ENCODE measurements at places on chromosomes 13 and 19.

DNA sequence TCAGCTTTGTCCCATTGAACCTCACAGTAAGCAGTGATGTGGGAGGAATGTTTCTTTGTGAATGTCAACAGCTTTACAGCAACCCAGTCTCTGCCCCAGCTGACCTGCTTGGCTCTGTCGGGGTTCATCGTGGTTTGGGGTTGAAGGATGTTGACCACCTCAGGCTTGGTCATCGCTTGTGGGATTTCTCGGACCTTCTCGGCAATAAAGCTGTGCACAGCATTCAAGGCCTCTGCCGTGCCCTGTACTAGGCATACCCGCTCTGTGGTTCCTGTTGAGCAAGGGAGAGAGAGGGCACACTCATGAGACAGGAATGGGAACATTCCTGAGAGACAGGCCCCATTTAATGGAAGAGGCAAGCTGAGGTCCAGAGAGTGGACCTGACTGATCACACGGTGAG lies 20.0 kb downstream of the NOVA2 start:
- no peak for DNase-seq

DNA sequence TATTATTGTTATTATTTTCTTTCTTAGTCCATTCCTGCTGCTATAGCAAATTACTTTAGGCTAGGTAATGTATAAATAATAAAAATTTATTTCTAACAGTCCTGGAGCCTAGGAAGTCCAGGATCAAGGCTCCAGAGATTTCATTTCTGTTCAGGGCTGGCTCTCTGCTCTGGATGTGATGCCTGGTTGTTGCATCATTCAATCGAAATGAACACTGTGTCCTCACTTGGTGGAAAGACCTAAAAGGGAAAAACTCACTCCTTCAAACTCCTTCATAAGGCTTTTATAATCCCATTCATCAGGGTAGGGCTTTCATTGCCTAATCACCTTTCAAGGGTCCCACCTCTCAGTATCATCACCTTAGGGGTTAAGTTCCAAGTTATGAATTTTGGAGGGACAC lies 395.0 kb downstream of the EFNB2 start:
- no peak for DNase-seq

GRCh38 chr19:51821921-51822320 lies 27.0 kb downstream of the FPR3 start:
- DNase-seq, result no peak

DNA sequence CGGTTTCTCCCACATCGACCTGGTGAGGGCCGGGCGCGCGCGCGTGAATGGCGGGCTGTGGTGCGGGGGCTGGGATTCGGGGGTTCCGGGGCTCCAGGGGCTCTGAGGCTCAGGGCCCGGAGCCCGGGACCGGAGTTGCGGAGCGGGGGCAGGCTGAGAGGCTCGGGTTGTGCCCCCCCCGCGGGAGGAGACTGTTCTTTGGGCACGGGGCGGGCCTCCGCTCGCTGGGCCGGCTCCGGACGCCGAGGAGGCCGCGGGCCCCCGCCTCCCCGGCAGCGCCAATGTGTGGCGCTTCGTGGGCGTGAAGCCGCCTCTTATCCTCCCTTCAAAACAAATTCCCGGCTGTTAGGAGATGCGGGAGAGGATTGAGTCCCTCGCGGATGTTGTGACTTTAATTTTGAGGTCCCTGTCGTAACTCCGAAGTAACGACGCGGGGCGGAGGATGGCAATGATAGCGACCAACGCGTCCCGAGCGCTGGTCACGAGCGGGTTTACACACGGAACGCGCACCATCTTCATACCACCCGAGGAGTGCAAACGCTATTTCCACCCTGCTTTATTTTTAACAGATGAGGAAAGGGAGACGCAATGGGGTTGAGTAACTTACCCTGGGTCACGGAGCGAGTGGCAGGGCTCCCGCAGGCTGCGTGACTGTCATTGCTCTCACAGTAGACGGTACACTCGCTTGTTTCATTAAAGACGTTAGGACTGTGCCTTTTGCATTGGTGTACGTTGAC lies 536 bp downstream of the UBA2 start:
- peak; percentile 34 for DNase-seq

- DNase-seq, result no peak
Observed at GRCh38 chr13:35256459-35257148, 219.9 kb downstream of the MAB21L1 start.

- DNase-seq, result no peak
Observed at GRCh38 chr19:56841193-56841543, 642 bp upstream of the PEG3 start.

DNA sequence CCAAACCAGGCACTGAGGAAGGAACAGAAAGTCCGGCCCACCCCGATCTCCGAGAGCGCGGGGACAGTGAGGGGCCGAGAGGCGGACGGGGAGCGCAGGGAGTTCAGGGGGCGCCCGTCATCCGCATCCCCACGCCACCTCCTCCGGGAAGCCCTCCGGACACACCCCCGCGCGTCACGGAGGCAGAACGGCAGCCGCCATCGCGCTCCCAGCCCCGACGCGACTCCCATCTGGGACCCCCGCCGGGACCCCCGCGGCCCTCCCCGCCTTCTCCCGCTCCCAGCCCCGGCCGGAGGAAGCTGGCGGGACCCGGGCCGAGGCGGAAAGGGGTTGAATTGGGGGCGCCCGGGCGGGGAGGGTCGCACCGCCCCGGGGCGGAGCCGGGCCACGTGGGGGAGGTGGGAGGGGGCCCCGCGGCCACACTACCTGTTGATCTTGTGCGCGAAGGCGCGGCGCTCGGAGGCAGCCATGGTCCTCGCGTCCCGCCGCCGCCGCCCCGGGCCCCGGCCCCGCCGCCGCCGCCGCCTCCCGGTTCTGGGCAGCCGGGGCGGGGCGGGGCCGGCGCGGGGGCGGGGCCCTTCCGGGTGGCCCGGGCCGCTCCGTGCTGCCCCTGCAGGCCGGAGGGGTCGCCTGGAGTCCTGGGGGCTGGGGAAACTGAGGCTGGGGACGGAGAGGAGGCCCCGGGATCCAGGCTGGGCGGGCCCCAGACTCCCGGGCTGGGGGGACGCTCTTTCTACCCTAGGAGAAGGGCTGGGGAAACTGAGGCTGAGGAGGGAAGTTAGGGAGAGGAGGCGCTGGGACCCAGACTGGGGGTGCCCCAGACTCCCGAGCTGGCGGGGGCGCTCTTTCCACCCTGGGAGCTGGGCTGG lies at the start of gene DOCK6:
DOCK6 (minus strand) TSS at position 554 of the 869 bp plus-strand sequence; CDS start at position 470, 84 bp downstream.
- peak; percentile 10 for DNase-seq

DNA sequence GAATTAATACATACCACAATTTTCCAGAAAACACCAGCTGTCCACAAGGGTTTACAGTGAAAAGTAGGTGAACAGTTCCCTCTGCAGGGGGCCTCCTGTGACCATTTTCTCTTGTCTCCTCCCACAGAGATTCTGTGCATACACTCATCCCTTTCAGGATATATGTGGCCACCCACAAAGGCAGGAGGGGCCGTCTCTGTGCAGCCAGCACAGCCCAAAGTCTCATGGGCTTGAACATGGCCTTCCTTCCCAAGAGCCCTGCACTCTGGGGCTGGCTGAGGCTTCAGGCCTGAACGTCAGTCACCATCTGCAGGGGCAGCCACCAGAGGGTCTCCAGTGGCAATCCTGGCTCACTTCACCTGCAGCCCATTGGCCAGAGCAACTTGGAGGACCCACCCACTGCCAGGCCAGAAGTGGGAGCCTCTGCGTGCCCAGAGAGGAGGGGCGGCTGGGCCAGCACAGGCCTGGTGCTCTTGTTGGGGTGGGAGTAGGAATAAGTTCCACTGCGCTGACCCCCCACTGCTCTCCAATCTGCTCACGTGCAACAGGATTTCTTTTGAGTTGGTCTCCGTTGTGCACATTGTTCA lies 25.1 kb downstream of the TMEM161A start:
- no peak for DNase-seq

GRCh38 chr19:12202250-12202649 lies 39.4 kb downstream of the ZNF136 start:
- no peak for DNase-seq

DNA sequence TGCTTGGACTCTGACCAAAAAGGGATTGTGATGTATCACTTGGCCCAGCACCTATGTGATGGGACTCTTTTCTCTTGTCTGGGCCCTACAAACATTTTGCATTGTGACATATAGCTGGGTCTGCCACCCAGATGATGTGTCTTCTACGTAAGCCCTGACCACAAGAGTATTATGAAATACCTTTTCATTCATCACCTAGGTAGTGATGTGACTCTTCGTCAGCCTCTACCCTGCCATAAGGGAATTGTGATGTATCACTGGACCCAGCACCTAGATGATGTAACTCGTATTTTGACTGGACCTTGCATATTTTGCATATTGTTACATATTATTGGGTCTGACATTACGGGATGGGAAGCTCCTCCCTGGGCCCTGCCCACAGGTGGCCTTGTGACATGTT lies 29.7 kb upstream of the ZNF681 start:
- no peak for DNase-seq

- DNase-seq, result no peak
Observed at GRCh38 chr19:47899335-47899734, 13.2 kb upstream of the SULT2A1 start.

DNA sequence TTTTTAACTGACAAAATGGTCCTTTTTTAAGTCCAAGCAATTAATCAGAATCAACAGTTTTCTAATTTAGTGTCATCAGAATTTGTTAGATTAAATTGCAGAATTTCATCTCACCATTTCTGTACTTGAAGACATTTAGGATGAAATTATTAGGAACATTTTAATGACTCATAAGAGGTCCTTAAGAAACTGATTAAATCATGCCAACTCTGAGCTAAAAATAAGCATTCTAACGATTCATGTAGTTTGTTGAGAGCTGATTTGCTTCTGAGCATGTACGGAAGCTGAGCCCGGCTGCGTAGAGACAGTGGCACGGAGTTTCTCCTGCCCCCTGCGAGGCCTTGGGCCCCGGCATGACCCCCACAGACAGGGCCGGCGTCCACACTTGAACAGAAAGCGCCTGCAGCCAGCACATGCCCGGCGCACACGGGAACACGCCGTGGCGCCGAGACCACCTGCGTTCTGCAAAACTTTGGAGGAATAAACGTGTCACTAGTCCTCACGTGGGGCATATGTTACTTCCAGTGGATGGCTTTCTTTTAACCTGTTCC lies 89.7 kb upstream of the MCF2L start:
- no peak for DNase-seq

DNA sequence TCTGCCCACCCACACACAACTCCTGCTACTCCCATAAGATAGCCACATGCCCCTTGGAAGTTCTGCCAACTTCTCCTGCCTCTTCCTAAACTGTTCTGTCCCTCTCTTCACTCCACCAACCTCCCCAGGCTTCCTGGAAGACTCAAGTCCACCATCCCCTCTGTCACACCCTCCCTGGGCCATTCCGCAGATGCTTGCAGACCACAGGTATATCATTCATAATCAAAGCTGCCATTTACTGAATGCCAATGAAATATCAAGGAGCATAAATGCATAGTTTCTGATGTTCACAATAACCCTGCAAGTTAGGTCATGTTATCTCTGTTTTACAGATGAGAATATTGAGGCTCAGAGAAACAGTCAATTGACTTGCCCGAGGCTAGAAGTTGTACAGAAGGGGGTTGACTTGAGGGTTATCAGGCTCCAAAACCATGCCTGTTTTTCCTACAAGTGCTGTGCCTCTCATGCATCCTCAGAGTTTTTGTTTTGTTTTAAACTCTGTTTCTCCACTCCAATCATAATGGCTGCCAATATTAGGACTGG lies 135.6 kb downstream of the SLC7A1 start:
- DNase-seq, result no peak

- no peak for DNase-seq
Observed at GRCh38 chr13:35787937-35788336, 311.4 kb upstream of the MAB21L1 start.

- DNase-seq, result no peak
Observed at GRCh38 chr19:41967054-41967783, 8.1 kb upstream of the RABAC1 start.

DNA sequence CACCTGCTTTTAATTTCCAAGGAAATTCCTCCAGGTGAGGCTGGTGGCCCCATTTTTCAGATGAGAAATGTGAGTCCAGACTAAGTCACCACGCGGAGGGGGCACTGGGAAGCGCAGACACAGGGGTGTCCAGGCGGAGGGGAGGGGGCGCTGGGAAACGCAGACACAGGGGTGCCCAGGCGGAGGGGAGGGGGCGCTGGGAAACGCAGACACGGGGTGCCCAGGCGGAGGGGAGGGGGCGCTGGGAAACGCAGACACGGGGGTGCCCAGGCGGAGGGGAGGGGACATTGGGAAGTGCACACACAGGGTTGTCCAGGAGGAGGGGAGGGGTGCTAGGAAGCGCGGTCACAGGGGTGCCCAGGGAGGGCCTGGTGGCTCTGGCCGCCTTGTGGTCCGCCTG lies 3.5 kb downstream of the GRK1 start:
- DNase-seq, result no peak

DNA sequence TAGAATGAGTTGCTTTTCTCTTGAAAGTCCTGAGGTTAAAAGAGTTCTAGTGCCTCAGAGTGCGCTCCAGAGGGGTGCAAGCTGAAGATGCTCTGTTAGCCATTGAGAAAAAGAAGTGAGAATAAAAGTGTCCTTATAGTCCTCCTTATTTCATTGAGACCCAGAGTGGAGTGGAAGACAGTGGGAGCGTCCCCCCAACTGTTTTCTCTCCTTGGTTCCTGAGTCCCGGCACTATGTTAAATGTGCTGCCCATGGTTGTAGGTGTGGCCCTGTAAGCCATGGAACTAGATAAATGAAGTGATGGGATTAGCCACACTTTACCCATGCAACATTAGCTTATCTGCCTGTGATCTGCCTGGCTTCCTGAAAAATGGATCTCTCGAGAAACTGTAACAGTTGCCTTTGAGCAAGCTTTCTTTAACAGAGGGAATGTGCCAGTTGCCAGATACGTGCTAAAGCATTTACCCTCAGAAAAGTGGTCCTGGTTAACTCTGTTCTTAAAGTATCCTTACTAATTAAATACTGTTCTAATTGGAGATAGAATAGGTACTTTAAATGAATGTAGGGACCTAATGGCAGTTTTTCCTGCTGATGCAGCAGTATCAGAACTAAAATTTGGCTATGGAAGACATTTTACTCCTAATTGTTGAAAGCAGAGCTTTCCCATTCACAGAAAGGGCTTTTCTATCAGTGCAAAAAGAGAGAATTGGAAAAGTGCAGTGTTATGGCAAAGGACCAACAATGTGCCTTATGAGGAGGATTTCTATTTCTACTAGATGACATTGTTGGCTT lies 21.4 kb upstream of the PSG9 start:
- no peak for DNase-seq

DNA sequence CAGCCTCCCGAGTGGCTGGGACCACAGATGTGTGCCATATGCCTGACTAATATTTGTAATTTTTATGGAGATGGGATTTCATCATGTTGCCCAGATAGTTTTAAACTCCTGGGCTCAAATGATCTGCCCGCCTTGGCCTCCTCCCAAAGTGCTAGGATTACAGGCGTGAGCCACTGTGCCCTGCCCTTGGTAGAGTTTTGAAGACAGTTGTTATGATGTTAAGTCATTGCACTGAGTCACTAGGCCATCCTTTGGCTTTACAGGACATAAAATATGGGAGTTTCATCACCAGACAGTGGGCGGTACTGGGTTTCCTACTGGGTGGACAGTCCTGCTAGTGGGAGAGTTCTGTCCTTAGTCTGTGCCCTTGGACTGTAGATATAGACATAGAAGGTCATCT lies 282.5 kb downstream of the ATP8A2 start:
- DNase-seq, result no peak

Data from hypothalamus (tissue), 51 donors.